Kidney (tissue), 22 donors: ENCODE measurements at places on chromosomes 1 and 21. TPM values are rescaled to one million over a fixed set of nuclear protein-coding genes. Genes with fewer than 3 reads are reported as not detected.

TBX15 gene
- polyA plus RNA-seq = not detected

INSRR gene
- polyA plus RNA-seq = 2.4 TPM

MCOLN2 gene
- polyA plus RNA-seq = 0.56 TPM

IL19 gene
- 0.41 TPM for polyA plus RNA-seq

TTC39A gene
- 31.4 TPM for polyA plus RNA-seq

TMEM240 gene
- 1.7 TPM for polyA plus RNA-seq

RGL1 gene
- polyA plus RNA-seq = 17.3 TPM

MARK1 gene
- 2.6 TPM for polyA plus RNA-seq

ST6GALNAC3 gene
- 8.8 TPM for polyA plus RNA-seq

CDC20 gene
- 3.9 TPM for polyA plus RNA-seq

C8A gene
- not detected for polyA plus RNA-seq

RERE gene
- polyA plus RNA-seq = 37.2 TPM

SCNM1 gene
- polyA plus RNA-seq = 57.7 TPM
